ENCODE measurements at places on chromosomes 6 and 20. TPM values are rescaled to one million over a fixed set of nuclear protein-coding genes. Genes with fewer than 3 reads are reported as not detected.

GRCh38 chr20:37297066-37297736 is 7.7 kb downstream of the MANBAL start:
- no peak for DNase-seq

The PAK5 gene
- total RNA-seq, result not detected

GRCh38 chr20:38275815-38276550 is 15.4 kb upstream of the KIAA1755 start:
- no peak for DNase-seq

GRCh38 chr6:3119040-3119723 is 671 bp downstream of the BPHL start:
- no peak for DNase-seq

The DUSP15 gene
- not detected for total RNA-seq

DNA sequence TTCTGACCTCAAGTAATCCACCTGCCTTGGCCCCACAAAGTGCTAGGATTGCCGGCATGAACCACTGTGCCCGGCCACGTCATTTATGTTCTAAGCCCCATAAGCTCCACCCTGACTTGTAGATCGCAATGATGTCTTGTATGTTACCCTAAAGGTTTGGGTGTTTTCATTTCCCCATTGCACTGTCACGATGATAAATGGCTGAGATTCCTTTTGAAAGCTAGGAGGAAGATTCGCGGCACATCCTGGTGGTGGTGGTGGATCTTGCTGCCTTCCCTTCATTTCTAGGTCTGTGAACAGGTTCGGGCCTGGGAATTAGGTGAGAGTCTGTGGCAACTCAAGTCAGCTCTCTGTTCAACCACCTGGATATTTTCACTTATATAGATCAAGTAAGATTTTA is 28.3 kb downstream of the MUC22 start:
- DNase-seq, result no peak

DNA sequence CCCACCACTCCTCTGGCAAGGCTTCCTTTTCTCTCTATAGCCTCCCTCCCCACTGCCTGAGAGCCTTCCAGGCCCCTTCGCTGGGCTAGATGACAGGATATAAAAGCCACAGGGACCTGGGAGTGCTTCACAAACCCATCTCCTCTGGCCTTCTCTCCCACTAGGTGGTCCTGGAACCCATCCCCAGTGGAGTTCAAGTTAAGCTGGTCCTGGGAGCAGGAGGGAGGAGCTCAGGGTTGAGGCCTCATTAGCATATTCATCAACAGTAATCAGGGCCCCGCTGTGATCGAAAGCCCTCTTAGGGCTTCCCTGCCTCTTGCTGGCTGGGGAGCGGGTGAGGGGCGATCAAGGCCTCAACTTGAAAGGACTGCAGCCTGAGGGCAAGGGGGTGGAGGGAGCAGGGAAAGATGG is 9.1 kb downstream of the EBF4 start:
- DNase-seq, result no peak

- no peak for DNase-seq
These were observed 81.9 kb upstream of the CEP162 start for GRCh38 chr6:84309336-84309735.

DNA sequence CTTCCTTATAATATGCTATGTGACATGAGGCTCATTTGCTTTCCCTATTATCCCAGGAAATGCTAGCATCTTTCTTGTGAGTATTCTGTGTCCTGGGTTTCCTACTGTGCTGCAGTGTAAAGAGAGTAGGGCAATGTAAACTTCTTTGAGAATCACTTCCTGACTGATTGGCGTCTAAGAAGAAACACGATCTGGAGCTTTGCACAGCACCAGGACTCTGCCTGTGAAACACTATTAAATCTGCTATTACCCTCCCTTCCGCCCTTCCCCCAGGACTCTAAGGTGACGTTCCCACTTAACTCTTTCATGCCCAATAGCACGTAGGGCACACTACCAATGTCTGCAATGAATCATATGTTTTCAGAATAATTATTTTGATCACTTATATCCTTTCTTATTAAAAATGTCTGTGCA is 607.3 kb upstream of the CITED2 start:
- no peak for DNase-seq

The ERVFRD-1 gene
- not detected for total RNA-seq

- DNase-seq, result no peak
These were observed at the start of gene ADIG for GRCh38 chr20:38581013-38581412. TSS of gene ADIG (plus strand) at chr20:38581197. CDS start at chr20:38581251, 54 bp downstream.

GRCh38 chr6:35925961-35926360 is 5.1 kb upstream of the SRPK1 start:
- no peak for DNase-seq

DNA sequence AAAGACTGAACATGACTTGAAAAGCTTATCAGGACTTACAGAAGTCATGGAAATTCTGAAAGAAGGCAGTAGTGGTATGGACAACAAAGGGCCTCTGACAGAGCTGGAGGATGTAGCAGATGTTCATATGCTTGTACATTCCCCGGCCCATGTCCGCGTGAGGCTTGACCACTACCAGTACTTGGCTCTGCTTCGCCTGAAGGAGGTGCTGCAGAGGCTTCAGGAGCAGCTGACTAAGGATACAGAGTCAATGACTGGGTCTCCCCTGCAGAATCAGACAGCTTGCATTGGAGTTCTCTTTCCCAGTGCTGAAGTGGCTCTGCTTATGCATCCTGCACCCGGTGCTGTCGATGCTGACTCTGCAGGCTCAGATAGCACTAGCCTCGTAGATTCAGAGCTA is 29.2 kb downstream of the TAF11 start:
- no peak for DNase-seq

- no peak for DNase-seq
These were observed 116.8 kb upstream of the ARID1B start for GRCh38 chr6:156660389-156660788.
